Activated CD4-positive, alpha-beta T cell treated with anti-CD3 and anti-CD28 coated beads, Interleukin-2, amount 50 U/mL, for 24 hours (primary cell): ENCODE measurements at places on chromosomes 3 and 15.

DNA sequence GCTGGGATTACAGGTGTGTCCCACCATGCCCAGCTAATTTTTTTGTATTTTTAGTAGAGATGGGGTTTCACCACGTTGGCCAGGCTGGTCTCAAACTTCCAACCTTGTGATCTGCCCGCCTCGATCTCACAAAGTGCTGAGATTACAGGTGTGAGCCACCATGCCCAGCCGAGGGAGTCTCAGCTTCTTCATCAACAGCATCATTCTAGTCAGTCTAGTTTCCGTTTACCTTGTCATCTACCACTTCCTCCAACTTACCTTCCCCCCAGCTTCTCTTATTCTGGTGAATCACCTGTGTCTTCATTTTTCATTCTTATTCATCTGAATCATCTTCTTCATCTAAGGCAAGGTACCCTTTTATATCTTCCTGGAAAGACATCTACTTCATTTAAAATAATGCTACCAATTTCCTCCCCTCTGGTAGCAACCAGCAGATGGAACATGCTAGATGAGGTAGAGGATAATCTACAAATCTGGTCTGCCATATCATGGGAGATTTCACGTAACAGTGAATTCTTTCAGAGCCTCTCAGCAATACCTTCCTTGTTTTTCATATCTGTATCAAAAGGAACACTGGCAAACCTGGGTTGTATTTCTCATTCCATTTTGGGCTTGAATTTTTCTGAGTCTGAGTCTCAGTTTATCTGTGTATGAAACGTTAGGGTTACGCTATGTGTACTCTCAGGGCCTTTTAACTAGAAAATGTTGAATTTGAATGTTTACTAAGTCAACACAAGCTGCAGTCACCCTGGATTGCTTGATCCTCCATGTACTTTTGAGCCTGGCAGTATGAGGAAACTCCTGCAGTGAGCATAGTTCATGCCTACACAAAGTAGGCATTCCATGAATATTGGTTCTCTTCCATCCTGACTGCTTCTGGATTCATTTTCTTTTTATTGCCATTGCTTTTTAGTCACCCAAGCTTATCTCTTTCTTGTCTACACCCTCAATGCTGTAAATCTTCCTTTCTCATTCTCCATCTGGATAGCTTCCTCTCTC is 16.8 kb downstream of the LPP start:
- DNase-seq = no peak

- no peak for DNase-seq
Measured at GRCh38 chr3:71461114-71461513, 122.4 kb downstream of the FOXP1 start.

DNA sequence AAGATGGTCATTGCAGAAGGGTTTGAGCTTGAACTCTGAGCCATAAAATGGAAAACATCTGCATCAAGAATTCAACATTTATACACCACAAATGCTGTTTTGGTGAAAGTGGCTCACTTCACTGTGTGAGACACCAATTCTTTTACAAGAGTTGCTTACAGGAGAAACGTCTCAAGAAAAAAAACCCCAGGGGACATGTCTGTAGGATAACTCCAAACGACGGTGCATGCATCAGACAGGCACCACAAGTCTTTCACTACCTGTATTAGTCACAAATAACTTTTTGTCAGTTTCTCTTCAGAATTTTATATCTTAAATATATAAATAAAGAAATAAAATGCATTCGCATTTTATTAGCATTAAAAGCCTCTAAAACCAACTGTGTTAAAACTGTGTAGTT is 164.3 kb downstream of the EFHB start:
- no peak for DNase-seq

GRCh38 chr3:135618123-135618522 is 347.4 kb upstream of the PPP2R3A start:
- DNase-seq = no peak
